Esophagus muscularis mucosa (tissue), 4 donors: ENCODE measurements at places on chromosomes 13 and 19. TPM values are rescaled to one million over a fixed set of nuclear protein-coding genes. Genes with fewer than 3 reads are reported as not detected.

- H3K4me3 ChIP-seq: no peak overlapping the region
- DNase-seq: no peak
- no peak overlapping the region for H3K27ac ChIP-seq
- H3K36me3 ChIP-seq: no peaks in the 10 kb centered on the region
- no peaks in the 10 kb centered on the region for H3K4me1 ChIP-seq
Measured at GRCh38 chr13:73223372-73223781, 164.6 kb downstream of the KLF5 start.

Gene APLP1
- total RNA-seq: 14.6 TPM

Gene ZNF701
- 9.7 TPM for total RNA-seq

- H3K27me3 ChIP-seq: no peaks in the 10 kb centered on the region
- H3K4me3 ChIP-seq: no peak overlapping the region
- no peak for DNase-seq
- H3K4me1 ChIP-seq: no peaks in the 10 kb centered on the region
- H3K36me3 ChIP-seq: no peaks in the 10 kb centered on the region
- no peak overlapping the region for H3K27ac ChIP-seq
Measured at GRCh38 chr13:71056581-71056980, 810.4 kb downstream of the DACH1 start.

GRCh38 chr19:5627395-5627904, 4.6 kb downstream of the SAFB start:
- H3K4me3 ChIP-seq: no peak overlapping the region
- peaks cover 83% of the 10 kb centered on the region for H3K4me1 ChIP-seq
- peak overlapping the region; percentile 49 for H3K27ac ChIP-seq

Gene CYP4F2
- total RNA-seq: not detected

DNA sequence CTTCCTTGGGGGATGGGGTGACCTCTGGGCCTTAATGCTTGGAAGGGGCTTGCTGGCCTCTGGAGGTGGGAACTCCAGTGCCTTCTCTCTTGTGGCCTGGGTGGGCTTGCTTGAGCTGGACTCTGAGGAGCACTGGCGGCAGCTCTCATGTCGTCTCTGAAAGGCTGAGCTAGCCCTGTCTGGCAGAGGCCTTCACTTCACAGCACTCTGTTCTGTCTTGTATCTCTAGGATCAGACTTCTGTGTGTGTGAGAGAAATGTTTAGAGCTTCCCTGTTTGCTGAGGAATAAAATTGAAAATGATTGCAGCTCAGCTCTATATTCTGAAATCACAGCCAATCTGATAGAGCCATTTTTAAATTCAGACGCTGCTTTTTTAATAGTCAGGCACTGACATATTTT, 185.3 kb downstream of the KCNRG start:
- H3K4me3 ChIP-seq: no peak overlapping the region
- no peak overlapping the region for H3K27ac ChIP-seq
- no peaks in the 10 kb centered on the region for H3K36me3 ChIP-seq
- no peak for DNase-seq
- peaks cover 4% of the 10 kb centered on the region for H3K4me1 ChIP-seq
- H3K27me3 ChIP-seq: no peaks in the 10 kb centered on the region

DNA sequence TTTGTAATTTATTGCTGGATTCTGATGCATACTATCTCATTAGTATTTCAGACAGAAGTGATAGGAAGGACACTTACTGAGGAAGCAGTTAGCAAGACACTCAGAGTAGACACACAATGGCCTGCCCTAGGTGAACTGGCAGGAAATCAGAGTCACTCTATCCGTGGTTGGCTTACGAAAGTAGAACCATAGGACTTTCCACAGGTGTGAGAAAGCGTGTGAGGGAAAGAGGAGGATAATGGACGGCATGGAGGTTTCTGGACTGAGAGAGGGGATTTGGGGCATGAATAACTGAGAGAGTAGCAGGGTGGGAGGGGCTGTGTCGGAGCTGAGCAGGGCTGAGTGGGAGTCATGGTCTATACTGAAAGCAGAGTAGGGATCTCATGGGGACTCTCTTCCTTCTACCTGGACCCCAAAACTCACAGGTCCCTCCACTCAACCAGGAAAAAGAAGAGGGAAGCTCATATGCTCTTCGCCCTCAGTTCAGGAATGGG, 18.7 kb upstream of the EID2 start:
- H3K36me3 ChIP-seq: no peaks in the 10 kb centered on the region
- H3K27ac ChIP-seq: no peak overlapping the region
- H3K4me3 ChIP-seq: no peak overlapping the region
- DNase-seq: peak; percentile 79
- H3K27me3 ChIP-seq: no peaks in the 10 kb centered on the region
